Activated CD8-positive, alpha-beta memory T cell treated with anti-CD3 and anti-CD28 coated beads for 1 hour (primary cell): ENCODE measurements at places on chromosomes 12 and 14.

DNA sequence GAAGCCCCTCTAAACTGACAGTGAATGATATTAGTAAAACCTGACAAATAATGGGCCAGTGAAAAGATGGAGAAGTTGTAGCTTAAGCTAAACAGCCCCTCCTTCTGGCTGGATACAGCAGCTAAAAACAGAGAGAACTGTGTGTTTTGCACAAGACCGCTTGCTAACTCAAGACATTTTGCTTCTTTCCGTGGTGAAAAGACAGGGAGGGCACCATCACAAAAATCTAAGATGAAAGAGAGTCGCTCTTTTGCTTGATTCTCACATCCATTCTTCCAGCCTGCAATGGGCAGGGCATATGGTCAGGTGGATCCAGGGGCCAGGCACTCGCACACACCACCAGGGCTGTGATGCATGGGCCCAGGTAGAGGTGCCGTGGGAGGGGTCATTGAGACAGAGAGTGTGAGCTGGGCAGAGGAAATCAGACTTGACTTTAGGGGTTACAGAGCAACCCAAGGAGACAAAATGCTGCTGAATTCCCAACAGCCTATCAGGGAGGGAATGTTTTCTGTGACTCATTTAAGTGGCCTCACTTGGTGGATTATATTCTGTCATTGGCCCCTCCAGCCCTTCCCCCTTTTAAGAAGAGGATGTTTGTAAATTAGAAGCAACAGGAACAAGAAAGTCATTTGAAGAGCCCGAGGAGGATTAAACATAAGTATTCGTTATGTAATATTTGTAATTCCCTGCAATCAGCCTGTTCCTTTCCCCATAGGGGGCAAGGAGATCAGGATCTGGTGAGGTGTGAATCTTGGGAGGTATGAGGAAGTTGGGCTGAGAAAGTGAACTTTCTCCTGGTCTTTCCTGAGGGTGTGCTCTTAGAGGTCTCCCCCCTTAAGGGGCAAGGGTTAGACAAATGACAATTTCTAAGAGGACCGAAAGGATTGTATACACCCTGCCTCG is 12.3 kb downstream of the EMP1 start:
- DNase-seq = no peak

DNA sequence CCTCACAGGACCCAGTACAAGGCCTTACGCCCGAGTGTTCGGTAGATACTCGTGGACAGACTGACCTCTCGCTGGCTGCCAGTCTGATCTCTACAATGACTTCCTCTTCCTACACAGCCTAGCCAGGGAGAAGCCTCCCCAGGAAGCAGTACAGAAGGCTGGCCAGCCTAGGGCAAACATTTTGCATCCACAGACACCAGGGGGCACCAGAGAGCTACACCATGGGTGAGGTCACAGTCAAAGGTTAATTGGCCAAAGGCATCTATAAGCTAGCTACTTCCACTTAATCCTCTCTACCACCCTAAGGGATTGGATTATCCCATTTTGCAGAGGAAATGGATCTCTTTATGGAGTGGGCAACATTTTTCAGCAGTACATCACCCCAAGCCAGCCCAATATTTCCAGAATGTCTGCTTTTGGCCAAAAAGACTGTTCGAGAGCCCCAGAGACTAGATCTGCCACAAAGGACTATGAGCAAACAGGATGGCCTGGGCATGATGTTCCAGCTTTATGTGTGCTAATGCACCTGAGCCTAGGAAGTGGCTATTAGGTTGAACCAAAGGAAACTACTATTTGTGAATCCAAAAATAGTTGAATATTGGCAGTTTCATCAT is 14.6 kb upstream of the PNMA1 start:
- DNase-seq = peak; percentile 87

DNA sequence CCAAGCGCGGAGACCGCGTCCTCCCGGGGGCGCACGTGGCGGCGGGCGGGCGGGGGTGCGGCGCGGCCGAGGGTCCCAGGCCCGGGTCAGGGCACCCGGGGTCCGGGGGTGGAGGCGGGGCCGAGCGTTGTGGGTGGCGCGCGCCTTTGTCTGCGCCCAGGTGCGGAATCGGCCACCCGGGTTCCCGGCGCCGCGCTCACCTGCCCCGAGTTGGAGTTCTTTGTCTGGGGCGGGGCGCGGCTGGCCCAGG is 50.1 kb downstream of the LRCOL1 start:
- DNase-seq = no peak

- no peak for DNase-seq
These were observed 99.0 kb downstream of the RTN1 start for GRCh38 chr14:59771577-59771976.

DNA sequence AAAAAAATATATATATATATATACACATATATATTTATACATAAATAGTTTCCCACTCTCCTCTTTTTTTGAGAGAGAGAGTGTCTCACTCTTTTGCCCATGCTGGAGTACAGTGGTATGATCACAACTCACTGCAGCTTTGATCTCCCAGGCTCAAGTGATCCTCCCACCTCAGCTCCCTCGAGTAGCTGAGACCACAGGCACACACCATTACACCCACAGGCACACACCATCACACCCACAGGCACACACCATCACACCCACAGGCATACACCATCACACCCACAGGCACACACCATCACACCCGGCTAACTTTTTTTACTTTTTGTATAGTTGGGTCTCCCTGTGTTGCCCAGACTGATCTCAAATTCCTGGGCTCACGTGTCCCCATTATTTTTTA is 14.1 kb upstream of the GAPDH start:
- no peak for DNase-seq

DNA sequence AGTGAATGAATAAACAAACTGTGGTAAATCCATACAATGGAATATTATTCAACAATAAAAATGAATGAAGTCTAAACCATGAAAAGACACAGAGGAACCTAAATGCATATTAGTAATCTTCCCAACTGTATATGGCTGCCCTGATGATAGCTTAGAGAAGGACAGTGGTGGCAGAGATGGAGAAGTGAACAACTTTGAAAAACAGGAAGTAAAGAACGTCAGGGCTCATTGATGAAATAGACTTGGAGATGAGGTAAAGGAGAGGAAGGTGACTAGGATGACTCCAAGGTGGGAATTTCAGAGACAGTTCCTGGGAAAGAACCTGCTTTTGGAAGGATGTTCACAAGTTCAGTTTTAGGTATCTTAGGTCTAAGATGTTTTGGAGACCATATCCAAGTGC is 36.3 kb upstream of the NT5DC3 start:
- DNase-seq = no peak

DNA sequence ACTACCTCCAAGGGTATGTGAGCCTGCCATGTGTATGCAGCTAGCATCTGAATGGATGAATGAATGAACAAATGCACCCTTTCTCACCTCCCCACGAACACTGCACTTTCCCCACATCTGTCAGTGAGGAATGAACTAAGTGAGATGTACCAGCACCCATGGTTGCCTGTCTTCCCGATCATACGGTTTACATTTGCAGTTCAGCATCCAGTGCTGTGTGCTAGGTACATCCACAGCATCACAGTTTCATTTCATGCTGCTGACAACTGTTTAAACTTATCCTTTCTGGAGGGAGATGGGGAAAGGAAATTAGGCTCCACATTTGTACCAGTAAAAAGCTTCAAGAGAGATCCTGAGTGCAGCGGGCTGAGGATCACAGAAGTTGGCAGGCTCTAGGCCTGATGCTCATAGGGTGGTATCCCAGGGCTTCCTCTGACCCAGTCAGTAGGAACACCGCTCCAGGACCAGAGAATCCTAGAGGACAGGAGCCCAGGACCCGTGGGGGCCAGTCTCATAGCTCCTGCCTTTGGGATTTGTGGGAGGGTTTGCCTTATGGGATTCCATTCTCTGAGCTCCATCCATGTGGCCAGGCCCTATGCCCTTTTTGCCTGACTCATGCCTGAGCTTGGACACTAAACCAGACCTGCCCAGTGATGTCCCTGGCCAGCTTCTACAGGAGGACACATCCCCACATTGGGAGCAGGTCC is 294.5 kb downstream of the CACNA1C start:
- no peak for DNase-seq

DNA sequence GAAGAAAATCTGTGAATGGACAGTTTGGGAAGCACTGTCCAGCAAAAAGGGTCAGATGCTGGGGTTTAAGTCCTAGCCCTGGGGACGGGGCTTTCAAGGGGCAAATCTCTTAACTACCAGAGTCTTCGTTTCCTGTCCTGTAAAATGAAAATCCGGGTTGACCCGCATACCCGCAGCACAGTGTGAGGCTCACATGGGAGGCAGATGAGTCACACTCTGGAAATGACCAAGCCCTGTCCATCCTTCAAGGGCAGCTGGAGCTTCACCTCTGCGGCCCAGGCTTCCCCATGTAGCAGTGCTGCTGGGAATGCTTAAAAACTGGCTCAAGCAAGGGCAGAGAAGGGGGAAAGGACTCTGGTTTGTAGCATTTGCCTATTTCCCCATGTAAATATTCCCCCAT is 19.0 kb downstream of the FAM181A start:
- DNase-seq = no peak

DNA sequence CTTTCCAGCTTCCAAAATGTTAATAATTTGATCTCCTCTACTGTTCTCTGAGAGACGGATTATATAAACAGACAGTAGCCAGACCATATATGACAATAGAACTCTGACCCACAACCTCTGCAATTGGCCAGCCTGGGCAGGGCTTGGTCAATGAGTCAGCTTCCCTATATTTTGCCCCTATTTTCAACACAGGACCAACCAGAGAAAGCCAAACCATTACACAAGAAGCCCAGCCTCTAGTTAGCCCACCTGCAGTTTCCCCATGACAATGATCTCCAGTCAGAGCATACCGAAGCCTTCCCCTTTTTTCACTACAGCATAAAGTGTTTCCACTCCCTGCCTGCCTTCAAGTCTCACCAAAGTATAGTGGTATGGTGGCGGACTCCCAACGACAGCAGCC is 7.6 kb upstream of the EXD2 start:
- DNase-seq = no peak

- DNase-seq = no peak
These were observed 88.4 kb downstream of the DNAH10 start for GRCh38 chr12:123850246-123851134.

GRCh38 chr12:42679466-42679865 is 89.9 kb upstream of the PRICKLE1 start:
- DNase-seq = no peak

- no peak for DNase-seq
These were observed 35.2 kb upstream of the MEG3 start for GRCh38 chr14:100790502-100791347.

DNA sequence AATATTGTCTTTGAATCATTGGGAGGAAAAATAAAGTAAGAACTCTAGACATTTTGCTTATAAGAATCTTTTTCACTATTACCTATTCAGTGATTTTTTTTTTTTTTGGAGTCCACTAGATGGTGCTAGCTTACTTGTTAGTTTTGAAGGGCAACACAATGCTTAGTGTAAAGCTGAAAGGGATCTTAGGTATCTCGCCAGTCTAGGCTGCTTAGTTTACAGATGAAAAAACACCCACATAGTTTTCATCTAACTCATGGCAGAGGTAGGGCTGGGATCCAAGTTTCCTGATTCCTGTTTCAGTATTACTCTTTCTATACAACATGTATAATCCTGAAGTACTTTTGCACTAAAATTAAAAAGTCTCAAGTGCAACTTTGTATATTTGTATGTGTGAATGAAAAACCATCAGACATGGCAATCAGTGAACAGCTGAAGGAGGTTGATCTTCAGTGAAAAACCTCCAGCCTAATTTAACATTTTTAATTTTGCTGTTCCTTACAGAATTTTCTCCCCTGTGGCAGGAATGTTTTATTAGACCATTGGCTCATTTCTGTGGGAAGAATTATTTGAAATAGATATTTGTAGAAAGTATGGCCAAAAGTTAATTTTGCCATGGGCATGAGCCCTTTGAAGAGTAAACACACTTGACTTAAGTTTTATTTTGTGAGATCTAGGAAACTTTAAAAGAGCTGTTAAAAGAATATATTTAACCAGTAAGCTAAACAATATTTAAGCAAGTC is 40.7 kb downstream of the LRRIQ1 start:
- DNase-seq = no peak

DNA sequence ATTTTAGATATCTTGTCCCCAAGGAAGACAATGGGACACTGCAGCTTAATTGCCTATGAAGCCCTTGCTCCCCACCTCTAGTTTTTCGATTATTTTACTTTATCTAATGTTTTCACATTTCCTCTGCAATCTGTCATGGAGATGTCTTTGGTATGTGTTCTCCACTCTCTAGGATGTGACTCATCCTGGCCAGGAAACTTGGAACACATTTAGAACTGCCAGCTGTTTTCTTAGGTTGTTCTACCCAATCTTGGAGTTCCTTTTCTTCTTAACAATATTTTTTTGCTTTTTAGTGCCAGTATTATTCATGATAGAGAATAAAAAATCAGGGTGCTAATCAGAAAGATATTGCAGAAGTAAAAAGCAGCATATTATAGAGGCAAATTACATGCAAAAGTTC is 101.7 kb upstream of the CLEC14A start:
- DNase-seq = no peak

- DNase-seq = no peak
These were observed 46.7 kb downstream of the IRAK3 start for GRCh38 chr12:66235626-66236281.

- DNase-seq = no peak
These were observed 283 bp upstream of the PSMB11 start for GRCh38 chr14:23041729-23042128.

DNA sequence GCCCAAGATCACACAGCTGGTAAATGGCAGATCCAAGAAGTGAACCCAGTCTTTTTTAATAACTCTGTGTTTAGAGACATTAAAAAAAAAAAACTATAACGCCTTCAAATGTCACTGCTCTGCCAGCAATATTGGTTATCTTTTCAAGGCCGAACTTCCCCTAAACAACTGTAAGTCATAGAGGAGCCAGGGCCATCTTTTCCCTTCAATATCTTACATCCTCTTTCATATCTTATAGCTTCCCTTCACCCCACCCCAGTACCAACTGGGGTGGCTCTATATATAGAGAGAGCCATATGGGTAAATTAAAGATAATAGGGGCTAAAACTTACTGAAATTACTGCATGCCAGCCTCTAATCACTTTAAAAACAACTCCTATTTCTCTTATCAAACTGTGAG is 100.2 kb downstream of the STAB2 start:
- no peak for DNase-seq

- no peak for DNase-seq
These were observed 32.8 kb downstream of the COX8C start for GRCh38 chr14:93379831-93380230.

DNA sequence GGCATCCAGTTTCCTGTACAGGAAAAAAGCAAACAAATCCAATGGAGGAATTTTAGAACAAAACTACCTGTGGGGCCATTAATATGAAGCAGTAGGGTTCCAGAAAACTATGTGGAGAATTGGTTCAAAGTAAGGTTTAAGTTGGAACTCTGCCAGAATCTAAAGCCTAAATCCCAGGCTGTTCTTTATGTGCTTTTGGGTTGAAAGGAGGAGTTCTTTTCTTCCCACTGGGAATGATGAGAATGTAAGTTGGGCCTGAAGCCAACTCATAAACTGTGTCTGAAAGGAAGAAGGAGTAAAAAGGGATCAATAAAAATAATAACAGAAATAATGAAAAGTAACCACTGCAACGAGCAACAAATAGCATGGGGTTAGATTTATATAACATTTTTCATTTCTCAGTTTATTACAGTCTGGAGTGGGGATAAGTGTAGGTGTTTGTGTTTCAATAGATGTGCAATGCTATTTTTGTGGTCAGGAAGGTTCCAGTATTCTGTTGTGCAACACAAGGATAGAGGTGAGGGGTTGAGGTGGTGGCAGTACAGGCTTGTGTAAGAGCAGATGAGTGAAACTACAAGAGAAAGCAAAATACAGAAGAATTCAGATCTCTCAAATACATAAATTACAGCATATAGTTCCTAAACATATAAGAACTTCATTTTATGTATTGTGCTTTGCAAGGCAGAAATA is 373.6 kb downstream of the EMP1 start:
- no peak for DNase-seq

GRCh38 chr12:106227641-106228319 is 20.0 kb downstream of the CKAP4 start:
- no peak for DNase-seq
